Fibroblast of the conjunctiva (primary cell): ENCODE measurements at places on chromosomes 5 and 9.

- DNase-seq, result no peak
Measured at GRCh38 chr9:4923580-4924544, 61.2 kb upstream of the JAK2 start.

GRCh38 chr5:57662991-57663390 is 180.4 kb upstream of the ACTBL2 start:
- no peak for DNase-seq

GRCh38 chr9:136026266-136026942 is 65.2 kb upstream of the UBAC1 start:
- no peak for DNase-seq

DNA sequence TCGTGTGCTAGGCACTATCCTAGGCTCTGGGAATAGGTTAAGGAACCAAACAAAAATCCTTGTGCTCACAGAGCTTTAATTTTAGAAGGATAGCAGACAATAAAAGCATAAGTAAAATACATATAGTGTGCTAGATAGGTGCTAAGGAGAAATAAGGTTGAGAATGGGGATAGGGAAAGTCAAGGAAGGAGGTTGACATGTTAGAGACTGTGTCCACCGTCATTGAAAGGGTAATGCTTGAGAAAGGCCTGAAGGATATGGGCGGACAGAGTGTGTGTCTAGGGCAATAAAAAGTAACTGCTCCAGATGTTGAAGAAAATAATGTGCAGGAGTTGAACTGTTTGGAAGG is 482 bp upstream of the TDRD7 start:
- no peak for DNase-seq

GRCh38 chr9:134314039-134314949 is 12.0 kb upstream of the RXRA start:
- no peak for DNase-seq

- no peak for DNase-seq
Measured at GRCh38 chr5:135194573-135195269, 160.7 kb upstream of the PITX1 start.

- peak; percentile 6 for DNase-seq
Measured at GRCh38 chr5:142671801-142672200, 14.1 kb downstream of the FGF1 start.

DNA sequence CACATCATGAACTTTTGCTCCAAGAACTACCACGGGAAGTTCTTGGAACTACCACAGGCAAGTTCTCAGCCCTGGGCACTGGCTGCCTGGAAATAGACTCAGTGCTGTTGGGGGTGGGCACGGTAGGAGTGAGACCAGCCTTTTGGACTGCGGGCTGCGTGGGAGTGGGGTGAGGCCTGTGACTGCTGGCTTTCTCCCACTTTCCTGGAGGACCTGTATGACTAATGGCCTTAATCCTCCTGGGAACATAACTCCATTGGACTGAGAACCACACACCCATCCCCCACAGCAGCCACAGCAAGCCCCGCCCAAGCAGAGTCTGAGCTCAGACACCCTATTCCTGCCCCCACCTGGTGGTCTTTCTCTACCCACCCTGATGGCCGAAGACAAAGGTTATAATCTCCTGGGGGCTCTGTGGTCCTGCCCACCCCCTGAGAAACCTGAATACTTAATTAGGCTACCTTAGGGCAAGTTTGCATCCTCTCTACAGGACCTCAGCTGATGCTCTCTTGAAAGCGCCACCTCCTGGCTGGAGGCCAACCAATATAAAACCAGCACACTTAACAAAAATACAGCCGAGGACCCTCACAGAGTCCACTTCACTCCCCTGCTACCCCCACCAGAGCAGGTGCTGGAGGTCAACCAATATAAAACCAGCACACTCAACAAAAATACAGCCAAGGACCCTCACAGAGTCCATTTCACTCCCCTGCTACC is 112.6 kb downstream of the CACNA1B start:
- DNase-seq, result no peak

GRCh38 chr5:116038817-116039216 is 6.5 kb downstream of the ARL14EPL start:
- DNase-seq, result no peak

GRCh38 chr5:87300744-87301143 is 33.1 kb downstream of the RASA1 start:
- peak; percentile 59 for DNase-seq

GRCh38 chr5:75659791-75660450 is 48.7 kb downstream of the ANKDD1B start:
- no peak for DNase-seq

DNA sequence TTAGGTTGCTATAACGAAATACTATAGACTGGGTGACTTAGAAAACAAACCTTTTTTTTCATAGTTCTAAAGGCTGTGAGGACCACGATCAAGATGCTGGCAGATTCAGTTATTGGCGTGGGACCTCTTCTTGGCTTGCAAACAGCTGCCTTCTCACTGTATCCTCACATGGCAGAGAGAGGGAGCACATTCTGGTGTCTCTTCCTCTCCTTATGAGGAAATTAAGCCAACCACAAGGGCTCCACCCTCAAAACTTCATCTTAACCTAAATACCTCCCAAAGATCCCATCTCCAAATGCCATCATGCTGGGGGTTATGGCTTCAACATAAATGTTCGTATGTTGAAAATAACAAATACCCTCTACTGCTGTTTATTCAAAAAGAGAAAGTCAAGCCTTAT is 197.1 kb downstream of the CEMIP2 start:
- DNase-seq, result no peak

DNA sequence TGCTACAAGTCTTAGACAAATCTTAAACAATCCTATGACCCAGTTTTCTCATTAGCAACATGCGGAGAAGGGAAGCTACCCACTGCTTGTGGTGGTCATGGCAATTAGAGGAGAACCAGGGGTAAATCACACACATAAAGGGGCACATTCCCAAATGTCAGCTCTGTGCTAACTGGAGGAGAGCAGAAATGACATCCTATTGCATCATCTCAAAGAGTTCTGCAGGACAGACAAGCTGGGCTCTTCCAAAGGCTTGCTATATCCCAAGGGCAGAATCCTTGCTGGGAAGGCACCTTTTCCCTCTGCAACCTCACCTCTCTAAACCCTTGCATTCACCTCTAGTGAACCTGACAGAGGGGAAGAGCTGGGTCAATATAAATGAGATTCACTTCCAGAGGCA is 17.0 kb upstream of the WWC1 start:
- no peak for DNase-seq

GRCh38 chr5:50768634-50769033 is 102.2 kb downstream of the PARP8 start:
- no peak for DNase-seq

DNA sequence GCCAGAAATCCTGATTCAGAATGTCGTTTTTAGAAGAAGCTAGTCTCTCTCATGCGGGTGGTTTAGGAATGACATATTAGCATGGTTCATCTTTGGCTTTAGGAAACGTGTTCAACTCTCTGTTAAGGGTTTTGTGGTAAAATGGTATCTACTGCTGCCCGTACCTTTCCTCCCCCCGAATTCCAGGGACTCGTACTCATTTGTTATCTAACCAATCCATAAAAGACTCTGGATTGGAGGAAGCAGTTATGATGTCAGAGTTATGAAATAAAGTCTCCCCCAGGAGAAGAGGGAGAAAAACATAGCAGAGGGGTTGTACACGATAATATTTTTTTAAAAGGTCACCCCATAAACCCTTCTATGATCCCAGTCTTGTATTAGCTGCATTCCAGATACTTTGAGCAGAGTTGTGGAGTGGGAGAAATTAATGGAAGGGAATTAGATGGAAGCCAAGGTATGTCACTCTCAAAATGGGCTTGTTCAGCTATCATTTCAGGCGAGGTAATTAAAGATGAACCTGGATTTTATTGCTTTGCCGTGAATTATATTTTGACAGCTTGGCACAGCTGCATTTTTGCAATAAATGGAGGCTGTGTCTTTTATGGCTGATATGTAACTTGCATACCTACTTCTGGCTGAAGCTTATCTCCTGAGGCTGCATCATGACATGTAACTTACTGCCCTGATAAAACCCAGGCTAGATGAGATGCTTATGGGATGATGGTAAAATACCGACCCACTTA is 31.3 kb downstream of the RAI14 start:
- no peak for DNase-seq

DNA sequence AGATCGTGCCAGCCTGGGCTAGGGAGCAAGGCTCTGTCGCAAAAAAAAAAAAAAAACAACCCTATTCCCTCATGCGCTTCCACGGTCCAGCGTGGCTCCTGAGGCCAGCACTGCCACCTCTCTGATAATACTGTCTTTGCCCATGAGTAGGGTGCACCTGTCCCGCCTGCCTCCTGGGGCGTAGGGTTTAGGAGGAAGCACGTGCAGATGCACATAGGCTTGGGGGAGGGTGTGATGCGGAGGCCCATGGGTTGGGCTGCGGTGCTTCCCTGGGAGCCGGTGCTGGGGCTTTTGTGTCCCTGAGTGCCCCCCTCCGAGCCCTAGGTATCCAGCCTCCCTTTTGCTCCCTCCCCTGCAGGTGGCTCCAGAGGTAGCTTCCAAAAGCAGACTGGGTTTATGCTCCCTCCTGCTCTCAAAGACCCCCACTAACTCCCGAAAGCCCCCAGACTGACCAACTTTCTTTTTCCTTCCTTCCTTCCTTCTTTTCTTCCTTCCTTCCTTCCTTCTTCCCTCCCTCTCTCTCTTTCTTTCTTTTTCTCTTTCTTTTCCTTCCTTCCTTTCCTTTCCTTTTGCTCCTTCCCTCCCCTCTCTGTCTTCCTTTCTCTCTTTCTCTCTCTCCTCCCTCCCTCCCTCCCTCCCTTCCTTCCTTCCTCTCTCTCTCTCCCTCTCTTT is 12.8 kb downstream of the FGFR4 start:
- DNase-seq, result no peak

DNA sequence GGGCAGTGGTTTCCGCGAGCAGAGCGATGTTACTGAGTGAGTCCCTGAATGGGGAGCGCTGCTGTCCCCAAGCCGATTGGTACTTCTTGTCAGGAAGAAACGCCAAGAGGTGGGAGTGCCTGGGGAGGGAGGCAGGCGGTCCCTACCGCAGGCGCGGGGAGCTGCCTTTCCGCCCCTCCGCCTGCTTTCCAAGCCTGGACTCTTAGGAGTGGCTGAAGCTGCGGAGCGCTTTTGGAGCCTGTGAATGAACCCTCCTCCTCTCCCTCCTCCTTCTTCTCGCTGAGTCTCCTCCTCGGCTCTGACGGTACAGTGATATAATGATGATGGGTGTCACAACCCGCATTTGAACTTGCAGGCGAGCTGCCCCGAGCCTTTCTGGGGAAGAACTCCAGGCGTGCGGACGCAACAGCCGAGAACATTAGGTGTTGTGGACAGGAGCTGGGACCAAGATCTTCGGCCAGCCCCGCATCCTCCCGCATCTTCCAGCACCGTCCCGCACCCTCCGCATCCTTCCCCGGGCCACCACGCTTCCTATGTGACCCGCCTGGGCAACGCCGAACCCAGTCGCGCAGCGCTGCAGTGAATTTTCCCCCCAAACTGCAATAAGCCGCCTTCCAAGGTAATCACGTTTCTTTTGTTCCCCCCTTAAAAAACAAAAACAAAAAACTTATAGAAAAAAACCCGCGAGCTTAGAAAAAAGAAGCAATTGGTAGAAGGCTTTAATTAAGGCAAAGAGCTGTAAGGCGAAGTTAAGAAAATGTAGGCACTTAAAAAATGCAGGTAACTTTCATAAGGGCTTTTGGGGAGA is at the start of gene VCAN:
Gene VCAN (plus strand): TSS at position 340 of the 808 bp plus-strand sequence. CDS start 11,775 bp downstream, outside the sequence.
- peak; percentile 63 for DNase-seq

GRCh38 chr9:34252670-34253459 is 74.0 kb downstream of the UBAP1 start:
- peak; percentile 36 for DNase-seq

- DNase-seq, result no peak
Measured at GRCh38 chr9:88741335-88741734, 206.4 kb downstream of the NXNL2 start.

- DNase-seq, result no peak
Measured at GRCh38 chr9:92807031-92807756, 42.6 kb upstream of the BICD2 start.

GRCh38 chr5:41526699-41527098 is 16.3 kb upstream of the PLCXD3 start:
- DNase-seq, result no peak

DNA sequence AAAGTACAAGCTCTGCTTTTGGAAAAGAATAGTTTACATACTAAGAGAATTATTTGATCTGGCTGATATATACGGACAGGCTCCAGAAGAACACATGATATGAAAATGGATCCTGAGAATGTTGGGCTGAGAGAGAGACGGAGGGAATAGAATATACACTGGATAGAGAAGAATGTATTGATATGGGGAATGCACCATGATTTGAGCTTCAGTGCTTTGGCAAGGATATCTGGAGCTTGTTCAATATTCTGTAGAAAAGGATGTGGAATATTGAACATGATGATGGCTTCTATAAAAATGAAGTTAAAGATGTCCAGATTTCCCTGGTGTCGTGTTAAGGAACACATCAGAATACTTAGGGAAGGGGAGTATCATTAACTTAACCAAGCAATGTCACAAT is 280.5 kb upstream of the VLDLR start:
- no peak for DNase-seq

GRCh38 chr9:91898451-91899218 is 51.4 kb downstream of the ROR2 start:
- no peak for DNase-seq

- DNase-seq, result no peak
Measured at GRCh38 chr9:129109537-129109903, 1.1 kb downstream of the CRAT start.

DNA sequence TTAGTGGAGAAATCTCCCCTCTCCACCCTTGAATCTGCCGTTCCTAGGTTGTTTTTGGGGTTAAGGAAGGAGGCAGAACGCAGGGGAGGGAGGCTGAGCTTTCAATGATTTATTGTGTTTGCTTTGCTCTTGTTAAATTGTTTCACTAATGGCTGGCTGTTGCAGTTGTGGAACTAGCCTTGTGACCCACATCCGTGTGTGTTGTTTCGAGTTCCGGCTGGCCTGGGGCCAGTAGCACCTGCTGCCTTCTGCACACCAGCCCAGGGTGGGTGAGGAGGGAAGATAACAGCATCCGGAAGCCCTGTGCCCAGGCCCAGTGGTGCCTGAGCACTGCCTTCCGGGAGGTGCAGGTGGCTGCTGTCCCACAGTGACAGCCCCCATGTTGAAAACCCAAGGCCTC is 3.6 kb downstream of the ERGIC1 start:
- no peak for DNase-seq

DNA sequence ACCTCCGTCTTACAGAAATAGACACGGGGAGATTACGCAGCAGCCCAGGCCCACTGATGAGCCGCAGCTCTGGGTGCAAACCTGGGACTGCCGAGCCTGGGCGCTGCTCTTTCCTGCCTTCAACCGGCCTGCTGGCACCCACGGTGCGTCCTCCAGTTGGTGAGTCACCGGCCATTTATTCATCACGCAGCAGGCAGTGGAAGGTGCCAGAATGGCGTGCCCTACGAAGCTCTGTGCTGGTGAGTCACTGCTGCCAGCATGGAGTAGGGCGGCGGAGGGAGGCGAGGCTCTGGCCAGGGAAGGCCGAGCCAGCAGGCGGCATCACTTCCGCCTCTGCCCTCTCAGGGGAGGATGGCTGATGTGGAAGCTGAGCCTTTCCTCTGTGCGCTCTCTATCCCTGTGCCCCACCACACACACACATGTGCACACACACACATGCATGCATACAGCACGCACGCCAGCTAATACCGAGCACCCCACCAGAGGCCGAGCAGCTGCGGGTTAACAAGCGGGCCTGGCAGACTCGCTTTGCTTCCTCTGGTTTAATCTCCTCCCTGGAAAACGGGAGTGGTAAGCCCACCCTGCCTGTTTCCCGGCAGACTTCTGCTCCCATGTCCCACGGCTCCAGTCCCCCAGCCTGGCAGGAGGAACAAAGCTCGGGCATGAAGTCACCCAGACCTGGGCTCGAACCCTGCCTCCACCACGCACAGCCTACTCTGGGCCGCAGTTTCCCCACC is 39.2 kb downstream of the OLFM1 start:
- DNase-seq, result no peak
